Caudate nucleus (tissue), 63 donors: ENCODE measurements at places on chromosomes 7 and 10.

DNA sequence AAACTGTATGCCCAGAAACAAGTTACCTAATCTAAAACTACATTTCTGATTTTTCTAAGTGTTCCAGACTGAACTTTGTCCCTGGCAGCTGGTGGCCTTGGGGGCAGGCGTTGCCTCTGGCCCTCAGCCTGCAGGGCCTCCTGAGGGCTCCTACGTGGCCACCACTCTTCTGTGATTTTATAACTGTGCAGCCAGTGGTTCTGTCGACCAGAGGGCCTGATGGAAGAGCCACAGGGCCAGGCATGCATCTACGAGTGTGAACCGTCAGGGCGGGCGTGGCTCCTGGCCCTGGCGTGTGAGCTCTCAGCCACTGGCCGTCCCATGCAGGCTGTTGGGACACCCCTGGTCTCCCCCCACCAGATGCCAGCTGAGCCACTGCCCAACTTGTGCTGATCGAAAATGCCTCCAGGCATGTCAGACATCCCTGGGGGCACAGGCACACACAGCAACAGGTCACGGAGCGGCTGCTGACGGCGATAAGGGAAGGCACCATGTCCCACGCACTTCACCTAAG, 173.4 kb downstream of the ZMYND11 start:
- DNase-seq = no peak

- DNase-seq = no peak
Observed at GRCh38 chr7:98907570-98907969, 29.2 kb downstream of the TRRAP start.

GRCh38 chr7:133052826-133053225, 29.1 kb downstream of the CHCHD3 start:
- no peak for DNase-seq

DNA sequence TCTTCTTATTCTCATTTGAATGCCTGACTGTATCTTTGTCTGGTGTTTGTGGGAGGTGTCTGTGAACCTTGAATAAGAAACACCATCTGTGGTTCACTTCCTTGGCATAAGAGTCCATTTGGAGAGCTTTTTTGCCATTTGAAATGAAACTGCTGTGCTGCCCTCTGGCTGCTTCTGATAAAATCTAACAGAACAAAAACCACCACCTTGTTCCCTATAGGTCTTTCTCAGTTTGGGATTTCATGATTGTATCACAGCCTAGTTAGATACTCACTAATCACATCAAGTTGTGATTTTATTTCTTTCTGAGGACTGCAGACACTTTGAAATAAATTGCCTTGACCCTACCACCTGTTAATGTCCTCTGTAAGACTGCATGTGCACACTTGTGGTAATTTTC, 102.7 kb upstream of the FAM13C start:
- no peak for DNase-seq

GRCh38 chr7:128869944-128870285, 7.3 kb downstream of the ATP6V1F start:
- no peak for DNase-seq

GRCh38 chr10:93065675-93066543, 5.3 kb downstream of the CYP26C1 start:
- DNase-seq = no peak

DNA sequence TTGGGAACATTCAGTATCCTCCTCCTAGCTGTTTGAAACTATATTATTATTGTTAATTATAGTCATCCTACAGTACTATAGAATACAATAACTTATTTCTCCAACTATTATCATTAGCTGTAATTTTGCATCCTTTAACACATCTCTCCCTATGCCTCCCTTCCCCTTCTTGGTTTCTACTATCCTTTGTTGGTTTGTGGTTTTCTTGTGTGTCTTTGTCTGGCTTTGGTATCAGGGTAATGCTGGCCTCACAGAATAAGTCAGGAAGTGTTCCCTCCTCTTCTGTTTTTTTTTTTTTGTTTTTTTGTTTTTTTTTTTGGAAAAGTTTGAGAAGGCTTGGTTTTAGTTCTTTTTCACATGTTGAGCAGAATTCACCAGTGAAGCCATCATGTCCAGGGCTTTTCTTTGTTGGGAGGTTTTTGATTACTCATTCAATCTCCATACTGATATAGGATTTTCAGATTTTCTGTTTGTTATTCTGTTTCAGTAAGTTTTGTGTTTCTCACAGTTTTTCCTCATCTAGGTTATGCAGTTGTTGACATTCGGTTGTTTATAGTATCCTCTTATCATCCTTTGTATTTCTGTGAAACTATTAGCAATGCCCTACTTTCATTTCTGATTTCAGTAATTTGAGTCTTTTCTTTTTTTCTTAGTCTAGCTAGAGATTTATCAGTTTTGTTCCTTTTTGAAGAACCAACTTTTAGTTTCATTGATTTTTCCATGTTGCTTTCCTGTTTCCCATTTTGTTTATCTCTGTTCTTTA, 21.6 kb downstream of the C1GALT1 start:
- DNase-seq = no peak
